ENCODE measurements at places on chromosomes 7 and 10. TPM values are rescaled to one million over a fixed set of nuclear protein-coding genes. Genes with fewer than 3 reads are reported as not detected.

The SLC25A28 gene
- 16.2 TPM for total RNA-seq

The CALCR gene
- total RNA-seq: not detected

The ZNF107 gene
- total RNA-seq: 2.2 TPM

The PTN gene
- 13.2 TPM for total RNA-seq

The CARD11 gene
- total RNA-seq: not detected

The MLXIPL gene
- total RNA-seq: 0.39 TPM

The PDE6C gene
- not detected for total RNA-seq

The SLC26A5 gene
- not detected for total RNA-seq

Measured in smooth muscle cell of the pulmonary artery (primary cell).